ENCODE measurements at places on chromosomes 5 and 9.

DNA sequence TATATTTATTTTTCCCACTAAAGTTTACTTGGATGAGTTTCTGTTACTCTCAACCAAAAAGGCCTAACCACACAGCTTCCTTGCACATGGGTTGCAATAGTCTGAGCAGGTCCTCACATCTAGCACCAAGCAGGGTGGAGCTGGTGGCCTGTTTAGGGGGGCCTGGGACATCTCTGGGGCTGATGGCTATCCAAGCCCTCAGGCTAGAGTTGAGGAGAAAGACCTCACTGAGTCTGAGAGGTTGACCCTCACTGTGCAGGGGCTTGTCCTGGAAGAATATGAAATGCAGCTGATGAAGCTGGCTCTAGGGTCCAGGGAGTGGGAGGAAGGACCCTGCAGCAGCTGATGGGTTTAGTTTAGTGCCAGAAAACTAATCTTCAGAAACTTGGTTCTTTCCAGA is 217.1 kb upstream of the MVB12B start:
- DNase-seq: no peak

DNA sequence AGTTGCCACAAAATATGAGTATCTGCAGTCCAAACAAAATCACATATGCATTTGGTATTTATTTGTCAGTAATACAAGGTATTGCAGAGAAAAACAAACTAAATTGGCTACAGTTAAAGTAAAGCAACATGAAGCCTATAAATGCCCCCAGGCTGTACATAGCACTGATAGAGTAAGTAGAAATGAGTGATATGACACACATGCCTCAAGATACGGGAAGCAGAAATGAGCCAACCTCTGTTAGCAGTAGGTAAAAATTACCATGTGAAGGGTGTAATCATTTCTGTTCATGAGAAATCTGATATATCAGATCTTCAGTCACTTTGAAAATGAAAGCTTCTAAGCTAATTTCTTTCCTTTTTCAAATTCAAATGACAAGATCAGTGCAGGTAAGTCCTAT is 131.1 kb downstream of the CHSY3 start:
- no peak for DNase-seq

GRCh38 chr9:134728801-134729495 is 87.3 kb downstream of the COL5A1 start:
- DNase-seq: no peak

DNA sequence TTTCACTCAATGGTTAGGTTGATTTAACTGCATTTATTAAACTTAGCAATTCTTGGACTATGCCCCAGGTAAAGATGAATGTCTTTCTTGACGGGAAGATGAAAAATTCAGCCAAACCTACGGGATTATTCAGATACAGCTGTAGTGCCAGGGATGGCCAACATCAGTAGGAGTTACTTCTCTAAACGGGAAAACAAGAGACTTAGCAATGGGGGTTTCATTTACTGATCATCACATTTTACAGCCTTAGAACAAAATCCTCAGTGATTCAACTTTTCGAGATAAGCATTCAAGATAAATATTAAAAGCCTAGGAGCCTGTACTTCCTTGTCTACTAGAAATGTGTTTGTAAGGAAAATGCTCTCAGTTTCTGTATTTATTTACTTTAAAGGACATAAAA is 46.1 kb downstream of the S1PR3 start:
- DNase-seq: no peak

GRCh38 chr5:180541710-180542109 is 47.5 kb downstream of the CNOT6 start:
- DNase-seq: no peak

GRCh38 chr9:98120476-98120875 is 1.5 kb upstream of the TRIM14 start:
- DNase-seq: no peak

DNA sequence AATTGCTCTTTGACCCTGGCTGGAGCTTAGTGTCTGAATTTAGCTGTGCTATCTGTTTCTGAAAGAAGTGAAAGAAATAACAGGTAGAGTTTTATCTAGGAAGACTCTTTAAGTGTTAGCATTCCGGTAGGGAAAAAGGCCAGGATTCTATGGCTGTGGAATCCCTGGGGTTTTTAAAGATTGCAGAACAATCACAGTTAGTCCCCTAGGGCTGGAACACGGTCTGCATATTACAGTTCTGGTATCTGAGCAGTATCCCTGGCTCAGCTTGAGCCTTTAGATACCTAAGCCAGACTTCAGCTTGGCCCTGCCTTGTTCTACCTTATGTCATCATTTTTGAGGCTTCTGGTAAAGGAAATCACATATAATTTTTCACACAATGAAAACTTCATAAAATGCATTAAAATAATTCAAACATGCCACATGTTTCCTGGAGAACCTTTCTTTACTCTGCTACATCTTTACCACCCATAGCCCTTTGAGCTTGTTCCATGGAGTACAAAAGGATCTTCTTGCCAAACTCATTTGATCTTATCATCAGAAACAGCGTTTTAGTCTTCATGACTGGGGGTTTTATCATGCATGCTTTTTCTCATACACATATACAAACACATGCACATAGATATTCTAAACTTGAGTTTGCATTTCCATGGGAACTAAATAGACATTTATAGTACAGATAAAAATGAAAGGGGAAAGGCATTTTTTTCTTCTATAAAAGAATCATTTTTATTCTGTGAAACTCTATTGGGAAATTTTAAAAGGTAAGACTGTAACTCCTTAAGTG is 410.8 kb downstream of the CETN3 start:
- DNase-seq: no peak

GRCh38 chr9:14306672-14307660 is 7.0 kb downstream of the NFIB start:
- no peak for DNase-seq
